ENCODE measurements at places on chromosomes 16 and 17.

- DNase-seq: no peak
Observed at GRCh38 chr16:70331091-70331490, 15.6 kb upstream of the DDX19A start.

DNA sequence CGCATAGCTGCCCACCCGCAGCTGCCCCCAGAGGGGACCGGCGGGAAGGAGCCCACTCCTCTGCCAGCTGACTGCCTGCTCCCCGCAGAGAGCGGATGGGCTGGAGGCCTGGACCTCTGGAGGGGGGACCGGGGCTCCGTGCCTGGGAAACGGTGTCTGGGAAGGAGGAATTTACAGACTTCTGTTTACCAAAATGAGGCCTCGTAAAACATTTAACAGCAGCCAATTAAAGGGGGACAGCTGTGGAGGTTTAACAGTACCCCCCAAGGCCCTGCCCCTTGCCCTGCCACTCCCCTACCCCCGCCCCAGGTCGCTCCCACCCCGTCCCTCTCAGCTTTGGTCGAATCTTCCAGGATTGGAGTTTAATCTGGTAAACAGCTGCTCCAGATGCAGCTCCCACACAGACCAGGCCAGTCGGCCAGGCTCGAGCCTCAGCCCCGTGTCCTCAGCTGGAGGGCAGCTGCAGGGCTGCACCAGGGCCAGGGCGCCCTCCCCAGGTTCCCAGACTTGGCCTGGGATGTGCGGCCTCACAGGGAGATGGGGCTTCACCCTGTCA is 41.1 kb downstream of the BAHCC1 start:
- DNase-seq: no peak

DNA sequence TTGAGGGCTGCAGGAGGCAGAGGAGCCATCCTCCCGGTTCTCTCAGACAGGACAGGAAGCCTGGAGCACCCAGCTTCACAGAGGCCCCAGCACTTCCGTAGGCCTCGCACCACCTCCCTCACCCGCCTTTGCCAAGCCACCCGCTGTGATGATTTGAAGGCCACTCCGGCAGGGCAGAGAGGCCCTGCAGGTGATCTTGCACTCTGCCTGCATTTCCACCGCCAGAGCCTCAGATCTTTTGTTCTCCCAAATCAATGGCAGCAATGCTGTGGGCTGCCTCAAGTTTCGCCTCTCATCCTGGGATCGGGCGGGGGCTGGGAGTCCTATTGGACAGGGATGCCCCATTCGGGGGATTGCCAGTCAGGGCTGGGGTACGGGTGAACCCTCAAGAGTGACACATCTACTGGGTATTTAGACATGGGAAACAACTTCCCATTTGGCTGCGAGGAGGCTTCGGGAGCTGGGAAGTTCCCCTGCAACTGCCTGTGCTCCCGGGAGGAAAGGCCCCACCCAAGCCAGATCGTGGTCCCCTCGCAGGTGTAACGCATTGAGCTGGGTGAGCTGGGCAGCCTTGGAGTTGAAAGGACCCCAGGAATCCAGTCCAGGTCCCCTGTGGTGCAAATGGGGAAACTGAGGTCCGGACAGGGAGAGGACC is 34.8 kb upstream of the PEMT start:
- DNase-seq: no peak

- no peak for DNase-seq
Observed at GRCh38 chr16:78984324-78984723, 616.2 kb downstream of the MAF start.

DNA sequence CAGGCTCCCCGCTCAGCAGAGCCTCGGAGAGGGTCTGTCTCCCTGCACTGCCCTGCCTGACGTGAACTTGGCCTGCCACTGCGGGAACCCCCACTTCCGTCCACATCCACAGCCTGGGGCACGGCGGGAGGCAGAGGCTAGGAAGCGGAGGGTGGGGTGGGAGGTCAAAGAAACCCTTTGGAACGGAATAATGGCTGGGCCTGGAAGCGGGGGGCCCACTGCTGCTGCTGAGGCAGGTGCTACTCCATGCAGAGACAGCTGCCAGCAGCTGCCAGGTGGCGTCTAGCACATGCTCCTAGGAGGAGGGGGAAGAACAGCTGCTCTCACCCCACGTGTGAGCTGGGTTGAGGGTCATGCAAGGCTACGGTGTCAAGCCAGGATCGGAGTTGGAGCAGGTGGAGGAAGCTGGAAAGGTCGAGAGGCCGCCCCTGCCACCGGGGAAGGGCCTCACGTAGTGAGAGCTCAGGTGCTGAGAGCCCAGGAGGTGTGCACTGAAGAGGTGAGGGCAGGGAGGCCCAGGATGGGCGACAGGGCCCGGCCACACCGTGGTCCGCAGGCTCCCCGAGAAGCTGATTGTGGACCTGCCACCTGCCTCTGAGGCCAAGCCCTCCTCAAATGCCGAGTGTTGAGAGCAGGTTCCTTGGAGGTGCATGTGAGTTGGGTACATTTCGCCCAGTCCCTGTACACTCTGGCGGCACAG is 9.8 kb downstream of the FSCN2 start:
- DNase-seq: no peak

- DNase-seq: no peak
Observed at GRCh38 chr17:36928471-36929345, 8.6 kb upstream of the LHX1 start.

DNA sequence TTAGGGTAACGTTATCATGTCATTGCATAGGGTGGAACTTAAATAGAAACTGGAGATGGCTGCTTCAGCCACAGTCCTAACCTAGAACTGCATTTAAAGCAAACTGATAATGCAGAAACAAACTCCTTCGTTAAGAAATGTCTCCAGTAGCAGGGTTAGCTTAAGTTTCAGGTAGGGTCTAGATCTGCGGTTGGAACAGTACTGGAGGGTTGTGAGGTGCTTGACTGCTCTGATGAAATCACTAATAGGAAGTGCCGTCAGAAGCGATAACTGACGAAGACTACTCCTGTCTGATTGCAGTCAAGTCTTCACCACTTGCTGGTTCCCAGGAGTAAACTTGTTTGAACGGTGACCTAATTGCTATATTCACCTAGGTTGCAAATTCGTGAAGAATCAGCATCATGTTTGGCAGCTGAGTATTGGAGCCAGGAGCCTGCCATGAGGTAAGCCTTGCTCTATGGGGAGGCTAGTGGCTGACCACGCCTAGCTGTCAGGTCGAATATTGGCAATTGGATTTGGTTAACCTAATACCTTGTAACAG is 24.5 kb downstream of the TRPV2 start:
- no peak for DNase-seq

DNA sequence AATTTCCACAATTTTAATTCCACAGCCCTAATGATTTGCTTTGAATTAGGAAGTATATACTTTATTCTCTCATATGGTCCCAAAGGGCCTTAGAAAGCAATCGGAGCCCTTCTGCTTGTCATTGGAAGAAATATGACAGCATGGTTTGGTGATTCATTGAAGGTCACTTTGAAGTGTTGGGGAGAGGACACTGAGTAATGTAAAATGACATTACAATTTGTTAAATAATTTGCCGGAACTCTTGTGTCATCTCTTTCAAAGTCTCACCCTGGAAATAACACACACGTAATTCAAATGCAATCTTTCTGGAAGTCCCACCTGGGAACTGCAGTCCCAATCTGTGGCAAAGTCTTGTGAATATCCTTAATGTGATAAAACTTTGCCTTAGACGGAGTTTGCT is 59.8 kb downstream of the BMERB1 start:
- DNase-seq: no peak

DNA sequence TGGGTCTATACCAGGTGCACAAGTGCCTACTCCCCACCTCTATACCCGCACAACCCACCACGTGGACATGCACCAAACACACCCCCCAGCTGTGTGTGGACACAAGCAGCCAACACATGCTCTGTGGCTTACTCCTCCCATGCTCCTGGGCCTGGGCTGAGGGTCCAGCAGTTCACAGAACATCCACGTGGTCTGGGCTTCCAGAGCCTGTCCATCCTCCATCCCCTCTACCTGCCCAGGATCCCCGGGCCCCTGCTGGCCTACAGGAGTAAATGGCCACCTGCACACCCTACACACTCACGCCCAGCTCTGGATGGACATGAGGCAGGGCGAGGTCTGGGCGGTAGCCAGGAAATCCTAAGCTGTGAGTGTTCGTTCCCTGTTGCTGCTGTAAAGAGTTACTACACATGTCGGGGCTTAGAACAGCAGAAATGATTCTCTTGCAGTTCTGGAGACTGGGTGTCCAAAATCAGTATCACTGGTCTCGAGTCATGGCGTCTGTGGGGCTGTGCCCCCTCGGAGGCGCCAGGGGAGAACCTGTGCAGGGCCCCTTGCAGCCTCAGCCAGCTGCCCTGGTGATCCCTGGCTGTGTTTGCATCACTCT is 15.0 kb upstream of the RAI1 start:
- DNase-seq: no peak

- no peak for DNase-seq
Observed at GRCh38 chr17:63035271-63035670, 69.2 kb downstream of the TANC2 start.
